ENCODE measurements at places on chromosomes 16 and 17. TPM values are rescaled to one million over a fixed set of nuclear protein-coding genes. Genes with fewer than 3 reads are reported as not detected.

Gene TNFSF13
- 1.4 TPM for total RNA-seq

Gene IRX3
- total RNA-seq = 1.8 TPM

Gene GAST
- total RNA-seq = not detected

DNA sequence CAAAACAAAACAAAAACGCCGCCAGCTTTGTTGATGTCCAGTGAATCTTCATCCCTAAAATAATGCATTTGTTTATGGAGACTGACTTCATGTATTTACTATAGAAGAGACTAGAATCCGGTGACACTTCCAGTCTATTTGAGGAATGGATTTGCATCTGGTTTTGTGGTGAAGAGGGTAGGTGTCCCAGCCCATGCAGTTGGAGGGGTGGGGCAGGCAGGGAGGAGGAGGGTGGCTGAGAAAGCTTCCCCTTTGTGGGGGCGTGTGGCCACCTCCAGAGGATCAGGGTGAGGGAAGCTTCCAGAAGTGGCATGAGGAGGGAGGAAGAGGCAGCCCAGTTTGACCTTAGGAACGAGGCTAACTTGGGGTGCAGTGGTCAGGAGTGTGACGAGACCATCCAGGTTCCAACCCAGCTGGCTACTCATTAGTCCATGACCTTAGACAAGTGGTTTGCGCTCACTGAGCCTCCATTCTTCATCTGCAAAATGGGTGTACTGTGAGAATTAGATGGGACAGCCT lies 69.5 kb downstream of the CMIP start:
- DNase-seq = no peak

- peak; percentile 64 for DNase-seq
Measured at GRCh38 chr16:85717393-85718152, 28.8 kb upstream of the GINS2 start.

All from fibroblast of the aortic adventitia (primary cell).